Fibroblast of pulmonary artery (primary cell): ENCODE measurements at places on chromosomes 13 and 19.
A peak's percentile ranks its signal among the peaks of the same experiment; 100 is the strongest.

- no peak for DNase-seq
These were observed 275.4 kb downstream of the DNAJC15 start for GRCh38 chr13:43298816-43299215.

DNA sequence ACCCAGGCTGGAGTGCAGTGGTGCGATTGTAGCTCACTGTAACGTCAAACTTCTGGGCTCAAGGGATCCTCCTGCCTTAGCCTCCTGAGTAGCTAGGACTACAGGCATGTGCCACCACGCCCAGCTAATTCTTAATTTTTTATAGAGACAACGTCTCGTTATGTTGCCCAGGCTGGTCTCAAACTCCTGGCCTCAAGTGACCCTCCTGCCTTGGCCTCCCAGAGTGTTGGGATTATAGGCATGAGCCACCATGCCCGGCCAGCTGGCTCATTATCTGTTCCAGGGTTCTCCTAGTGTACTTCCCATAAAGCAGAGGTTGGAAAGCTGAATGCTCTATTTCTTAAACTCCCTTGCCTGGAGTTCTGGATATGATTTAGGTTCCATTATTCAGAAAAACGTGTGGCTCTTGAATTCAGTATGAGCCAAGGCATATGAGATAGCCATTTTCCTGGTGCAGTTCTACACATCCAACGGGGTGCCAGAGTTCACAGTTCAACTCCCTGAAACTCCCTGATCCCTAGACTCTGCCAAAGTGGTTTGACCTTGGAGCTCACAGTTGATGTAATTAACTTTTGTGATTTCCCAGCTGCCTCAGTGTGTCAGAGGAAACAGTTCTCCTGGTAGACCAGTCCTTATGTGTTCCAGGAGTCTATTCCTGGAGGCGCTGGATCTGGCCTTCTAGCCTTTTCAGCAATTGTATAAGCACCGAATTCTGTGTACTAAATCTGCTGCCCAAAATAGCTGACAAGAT lies 21.6 kb downstream of the GPR183 start:
- DNase-seq: no peak

DNA sequence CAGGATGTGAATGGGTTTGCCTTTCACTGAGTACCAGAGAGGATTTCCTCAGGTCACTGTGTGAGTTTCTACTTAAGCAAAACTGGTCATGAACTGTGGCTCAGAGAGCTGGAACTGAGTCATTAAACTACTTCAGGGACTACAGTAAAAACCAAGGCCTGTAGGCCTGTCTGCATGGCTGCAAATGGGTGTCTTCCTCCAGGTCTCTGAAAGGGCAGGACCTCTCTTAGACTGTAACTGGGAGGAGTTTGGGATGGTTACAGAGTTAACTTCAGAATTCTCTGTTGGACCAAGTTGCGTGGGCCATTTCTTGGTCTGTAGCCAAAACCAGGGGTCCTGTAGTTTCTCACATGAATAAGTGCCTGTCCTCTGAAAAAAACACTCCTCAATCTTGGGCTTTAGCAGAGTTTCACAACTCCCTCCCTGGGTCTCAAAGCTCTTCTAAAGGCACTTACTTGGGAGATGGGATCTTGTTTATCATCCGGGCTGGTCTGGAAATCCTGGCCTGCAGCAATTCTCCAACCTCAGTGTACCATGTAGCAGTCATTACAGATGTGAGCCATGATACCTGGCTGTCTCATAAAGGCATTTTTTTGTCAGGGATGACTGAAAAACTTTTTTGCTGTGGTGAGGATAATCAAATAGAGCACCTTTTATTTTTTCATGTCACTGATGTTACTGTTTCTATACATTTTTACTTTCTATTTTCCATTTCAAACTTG lies 19.7 kb downstream of the ZNF714 start:
- no peak for DNase-seq

DNA sequence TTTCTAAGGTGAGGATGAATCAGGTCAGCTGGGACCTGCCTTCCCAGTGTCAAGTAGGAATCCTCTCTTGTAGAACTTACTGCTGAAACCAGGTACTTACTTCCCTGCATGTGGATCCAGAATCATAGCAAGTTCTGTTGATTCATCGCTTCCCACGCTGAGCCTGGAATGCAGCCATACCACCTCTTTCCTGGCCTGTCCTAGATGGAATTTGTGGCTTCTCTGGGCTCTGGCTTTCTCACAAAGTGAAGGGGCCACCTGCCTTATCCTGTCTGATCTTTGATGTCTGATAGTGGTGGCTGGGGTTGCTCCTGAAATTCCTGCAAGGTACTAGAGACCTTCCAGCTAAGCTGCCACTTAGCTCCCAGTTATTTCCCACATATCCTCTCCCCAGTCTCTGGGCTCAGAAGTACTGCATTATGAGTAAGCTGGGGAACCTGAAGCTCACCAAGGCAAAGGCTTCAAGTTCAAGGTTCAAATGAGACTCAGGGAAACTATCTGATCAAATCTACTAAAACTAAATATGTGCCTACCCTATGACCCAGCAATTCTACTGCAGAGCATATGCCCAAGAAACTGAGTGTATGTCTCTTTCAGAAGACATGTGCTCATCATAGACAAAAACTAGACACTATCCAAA lies 103.5 kb downstream of the SUCLA2 start:
- DNase-seq: peak; percentile 27

DNA sequence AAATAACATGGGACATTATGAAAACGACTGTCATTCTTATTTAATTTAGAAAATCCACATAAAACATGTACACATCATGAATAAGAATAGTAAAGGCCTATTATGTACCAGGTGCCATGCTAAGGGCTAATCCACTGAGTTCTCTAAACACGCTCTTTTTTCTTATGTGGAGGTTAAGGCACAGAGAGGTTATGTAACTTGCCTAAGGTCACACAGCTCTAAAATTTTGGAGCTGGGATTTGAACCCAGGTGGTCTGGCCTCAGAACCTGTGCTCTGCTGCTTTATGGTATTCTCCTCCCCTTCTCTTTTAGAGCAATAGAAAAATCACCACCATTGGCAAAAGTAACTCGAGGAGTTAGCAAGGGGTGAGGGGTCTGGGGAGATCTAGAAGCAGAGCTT lies 156.9 kb upstream of the ZNF536 start:
- DNase-seq: no peak

- DNase-seq: no peak
These were observed 90.1 kb downstream of the FOXO1 start for GRCh38 chr13:40576369-40576768.

GRCh38 chr13:42633495-42633894 lies 59.5 kb downstream of the TNFSF11 start:
- no peak for DNase-seq

DNA sequence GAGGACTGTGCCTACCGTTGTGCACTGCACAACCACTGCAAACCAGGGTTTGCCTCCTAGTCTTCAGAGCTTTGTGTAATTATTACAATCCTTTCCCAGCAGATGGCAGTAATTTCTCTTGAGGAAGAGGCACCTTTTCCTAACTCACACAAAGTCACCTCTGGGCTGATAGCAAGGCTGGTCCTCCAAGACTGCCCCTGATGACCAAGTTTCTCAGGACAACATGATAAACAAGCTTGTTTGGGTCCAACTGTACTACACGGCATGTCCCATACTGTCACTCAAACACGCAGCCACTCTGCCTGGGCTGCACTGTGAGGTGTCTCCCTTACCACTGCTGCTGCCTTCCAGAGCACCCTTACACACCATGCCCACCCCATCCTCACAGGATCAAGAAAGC lies 39.3 kb downstream of the RFXAP start:
- DNase-seq: peak; percentile 74

DNA sequence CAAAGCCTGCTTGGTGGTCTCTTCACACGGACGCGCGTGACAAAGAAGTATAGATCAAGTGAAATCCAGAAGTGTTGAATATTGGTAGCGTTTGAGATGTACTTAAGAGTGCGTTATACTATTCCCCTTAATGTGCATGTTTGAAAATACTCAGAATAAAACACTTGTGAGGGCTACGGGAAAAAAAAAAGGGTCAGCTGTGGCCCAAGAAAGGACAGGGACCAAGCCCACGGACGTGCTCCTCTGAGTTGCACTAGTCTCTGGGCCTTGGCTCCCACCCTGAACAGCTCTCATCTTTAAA lies 622 bp upstream of the RBM42 start:
- no peak for DNase-seq

DNA sequence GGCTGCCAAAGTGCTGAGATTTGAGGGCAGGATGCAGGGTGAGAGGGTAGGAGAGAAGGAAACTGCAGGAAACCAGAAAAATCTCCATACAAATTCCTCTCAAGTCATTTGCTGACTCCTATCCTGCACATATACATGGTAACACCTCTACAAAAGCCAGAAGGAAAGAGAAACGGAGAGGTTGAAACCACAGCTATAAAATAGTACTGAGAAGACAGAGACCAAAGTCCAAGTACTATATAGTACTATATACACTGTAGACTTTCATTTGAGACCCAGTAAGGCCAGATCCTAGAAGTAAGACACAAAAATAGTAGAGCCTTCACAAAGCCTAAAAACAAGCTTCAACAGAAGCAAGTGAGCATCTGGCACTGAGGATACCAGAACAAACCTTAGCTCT lies 103.1 kb downstream of the UGGT2 start:
- DNase-seq: no peak

DNA sequence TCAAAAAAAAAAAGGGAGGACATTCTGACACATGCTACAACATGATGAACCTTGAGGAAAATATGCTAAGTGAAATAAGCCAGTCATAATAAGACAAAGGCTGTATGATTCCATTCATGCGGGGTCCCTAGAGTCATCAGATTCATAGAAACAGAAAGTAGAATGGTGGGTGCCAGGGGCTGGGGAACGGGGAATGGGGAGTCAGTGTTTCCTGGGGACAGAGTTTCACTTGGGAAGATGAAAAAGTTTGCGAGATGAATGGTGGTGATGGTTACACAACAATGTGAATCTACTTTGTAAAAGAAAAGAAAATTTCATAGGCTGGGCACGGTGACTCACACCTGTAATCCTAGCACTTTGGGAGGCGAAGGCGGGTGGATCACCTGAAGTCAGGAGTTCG lies 6.1 kb upstream of the CLEC4G start:
- no peak for DNase-seq

- peak; percentile 59 for DNase-seq
These were observed 11.5 kb upstream of the OXGR1 start for GRCh38 chr13:97005625-97006262.

DNA sequence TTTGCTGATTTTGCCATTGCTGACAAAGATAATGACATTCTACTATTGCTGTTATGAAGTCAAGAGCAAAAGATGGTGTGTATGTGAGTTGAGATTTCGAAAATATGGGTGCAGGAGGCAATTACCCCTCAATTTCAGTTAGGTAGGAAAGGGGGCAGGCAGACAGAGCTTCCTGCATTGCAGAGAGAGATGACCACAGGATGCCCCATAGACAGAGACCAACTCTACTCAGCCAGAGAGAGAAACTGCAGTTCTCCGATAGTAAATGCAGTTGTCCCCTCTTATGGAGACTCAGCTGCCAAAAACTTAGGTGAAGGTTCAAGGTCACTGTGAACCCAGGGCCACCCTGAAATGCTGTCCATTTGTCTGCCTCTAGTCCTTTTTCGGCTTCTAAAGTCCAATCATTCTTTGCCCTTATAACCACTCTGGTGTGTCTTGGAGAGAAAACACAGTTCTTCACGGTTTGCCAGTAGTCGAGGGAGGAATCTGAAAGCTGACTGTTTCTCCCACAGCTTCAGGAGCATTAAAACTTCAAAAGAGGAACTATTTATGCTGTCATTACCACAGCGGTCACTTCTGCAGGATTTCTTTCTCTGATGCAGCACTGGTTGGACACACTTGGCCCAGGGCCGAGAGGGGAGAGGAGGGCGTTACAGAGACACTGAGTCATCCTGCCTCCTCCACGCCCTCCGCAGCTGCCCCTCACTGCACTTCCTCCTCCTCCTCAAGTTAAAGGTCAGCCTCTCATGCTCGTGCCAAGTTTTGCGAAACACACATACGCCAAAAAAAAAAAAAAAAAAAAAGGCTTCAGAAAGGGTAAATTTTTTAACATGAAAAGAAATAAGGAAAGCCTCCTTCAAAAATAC lies 264.3 kb downstream of the FOXO1 start:
- DNase-seq: peak; percentile 99

DNA sequence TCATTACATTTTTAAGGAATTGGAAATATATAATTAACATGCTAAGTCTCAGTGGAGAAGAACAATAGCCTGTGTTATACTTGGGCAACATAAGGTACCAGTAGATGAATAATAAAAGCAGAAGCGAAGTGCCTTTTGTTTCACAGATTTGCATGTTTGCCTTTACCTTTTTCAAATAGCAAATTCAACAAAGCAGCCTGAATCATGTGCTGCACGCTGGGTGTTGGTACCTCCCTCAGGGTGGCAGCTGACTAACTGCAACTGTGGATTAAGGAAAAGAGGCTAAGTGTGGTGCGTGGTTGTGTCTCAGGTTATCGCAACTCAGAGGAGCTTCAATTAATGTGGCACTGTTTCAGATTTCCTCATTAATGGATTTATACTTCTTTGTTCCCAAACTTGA lies 189.0 kb downstream of the LMO7 start:
- DNase-seq: no peak

DNA sequence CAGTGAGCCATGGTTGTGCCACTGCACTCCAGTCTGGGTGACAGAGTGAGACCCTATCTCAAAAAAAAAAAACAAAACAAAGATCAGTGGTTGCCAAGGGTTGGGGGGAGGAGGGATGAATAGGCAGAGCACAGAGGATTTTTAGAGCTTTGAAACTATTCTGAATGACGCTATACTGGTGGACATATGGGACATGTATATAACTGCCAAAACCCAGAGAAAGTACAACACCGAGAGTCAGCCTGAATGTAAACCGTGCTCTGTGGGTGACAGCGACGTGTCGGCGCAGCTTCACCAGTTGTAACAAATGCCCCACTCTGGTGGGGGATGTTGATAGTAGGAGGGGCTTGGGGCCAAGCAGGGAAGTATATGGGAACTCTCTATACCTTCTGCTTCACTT lies 32.9 kb downstream of the ZIC5 start:
- DNase-seq: no peak

GRCh38 chr19:37954421-37954874 lies 47.4 kb downstream of the SIPA1L3 start:
- no peak for DNase-seq

- DNase-seq: no peak
These were observed 25.7 kb upstream of the SERP2 start for GRCh38 chr13:44347949-44348348.

- no peak for DNase-seq
These were observed 245.3 kb upstream of the HTR2A start for GRCh38 chr13:47142105-47142504.

DNA sequence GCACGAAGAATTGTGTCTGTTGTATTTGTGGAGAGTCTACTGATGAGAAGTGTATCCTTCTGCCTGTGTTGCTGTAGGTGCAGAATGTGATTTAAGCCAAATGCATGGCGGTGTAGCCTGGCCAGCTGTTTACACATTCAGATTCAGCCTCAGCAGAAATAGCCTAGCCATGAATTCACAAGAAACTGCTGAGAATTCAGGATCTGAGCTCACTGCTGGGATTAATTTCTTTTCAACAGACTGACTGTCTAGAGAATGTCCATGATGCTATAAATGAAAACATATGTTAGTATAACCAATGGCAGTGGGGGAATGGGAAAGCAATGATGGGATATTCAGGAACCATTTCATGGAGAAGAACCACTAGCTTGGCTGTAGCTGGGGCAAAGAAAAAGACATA lies 77.4 kb upstream of the RNF113B start:
- DNase-seq: no peak

- DNase-seq: no peak
These were observed 47.2 kb downstream of the ZAR1L start for GRCh38 chr13:32267836-32268439.

GRCh38 chr13:44198826-44199225 lies 174.8 kb upstream of the SERP2 start:
- no peak for DNase-seq

- no peak for DNase-seq
These were observed 514 bp upstream of the ARGLU1 start for GRCh38 chr13:106568299-106569003.

GRCh38 chr13:44561351-44561750 lies 14.8 kb downstream of the TSC22D1 start:
- no peak for DNase-seq
